ENCODE measurements at places on chromosomes 12 and 14. TPM values are rescaled to one million over a fixed set of nuclear protein-coding genes. Genes with fewer than 3 reads are reported as not detected.

Gene KRT85
- not detected for total RNA-seq

DNA sequence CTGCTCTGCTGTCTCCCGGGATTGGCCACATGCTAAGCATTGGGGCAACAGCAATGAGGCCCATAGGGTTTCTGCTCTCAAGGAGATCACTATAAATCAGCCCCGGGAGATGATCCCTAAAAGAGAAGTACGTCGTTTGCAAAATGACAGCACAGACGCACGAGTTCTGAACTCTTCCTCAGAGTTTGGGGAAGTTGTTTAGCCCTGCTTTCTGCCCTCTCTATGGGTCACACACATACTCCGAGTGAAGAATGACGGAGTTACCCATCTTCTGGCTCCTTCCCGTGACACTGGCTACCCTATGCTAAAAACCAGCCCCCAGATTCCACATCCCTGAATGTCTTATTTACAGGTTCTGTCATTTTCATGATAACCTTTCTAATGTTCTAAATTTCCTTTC lies 258.0 kb upstream of the PLEKHG7 start:
- no peaks in the 10 kb centered on the region for H3K27me3 ChIP-seq
- H3K27ac ChIP-seq = no peak overlapping the region
- H3K4me1 ChIP-seq = no peaks in the 10 kb centered on the region
- no peak for DNase-seq

DNA sequence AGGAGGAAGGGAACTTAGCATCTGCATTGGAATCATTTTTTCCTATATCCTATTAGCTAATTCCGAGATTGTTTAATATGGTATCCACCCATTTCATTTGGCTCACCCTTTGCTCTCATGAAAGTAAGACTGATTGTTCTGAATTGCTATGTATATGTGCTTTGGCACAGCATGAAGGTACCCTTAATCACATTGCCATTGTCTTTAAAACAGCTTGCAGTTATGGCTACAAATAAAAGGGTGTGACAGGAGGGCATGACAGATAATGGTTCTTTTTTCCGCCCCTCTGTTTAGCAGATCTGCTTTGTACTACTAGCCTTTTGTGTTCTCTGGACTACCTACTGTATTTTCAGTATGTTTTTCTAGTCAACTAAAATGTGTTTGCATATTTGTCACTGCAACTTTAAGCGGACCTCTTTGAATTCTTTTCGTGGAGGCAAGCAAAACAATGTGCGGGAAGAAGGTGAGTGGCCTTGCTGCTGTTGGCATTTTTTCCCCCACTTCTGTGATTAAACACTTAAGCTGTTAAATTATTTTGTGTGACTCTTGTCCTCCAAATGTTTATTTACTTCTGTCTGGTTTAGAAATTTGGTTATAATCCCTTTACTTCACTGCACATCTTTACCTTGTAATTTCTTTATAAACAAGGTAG lies 35.8 kb downstream of the FBXO34 start:
- no peaks in the 10 kb centered on the region for H3K36me3 ChIP-seq
- DNase-seq = no peak
- H3K27ac ChIP-seq = no peak overlapping the region
- no peak overlapping the region for H3K4me3 ChIP-seq
- H3K27me3 ChIP-seq = no peaks in the 10 kb centered on the region

DNA sequence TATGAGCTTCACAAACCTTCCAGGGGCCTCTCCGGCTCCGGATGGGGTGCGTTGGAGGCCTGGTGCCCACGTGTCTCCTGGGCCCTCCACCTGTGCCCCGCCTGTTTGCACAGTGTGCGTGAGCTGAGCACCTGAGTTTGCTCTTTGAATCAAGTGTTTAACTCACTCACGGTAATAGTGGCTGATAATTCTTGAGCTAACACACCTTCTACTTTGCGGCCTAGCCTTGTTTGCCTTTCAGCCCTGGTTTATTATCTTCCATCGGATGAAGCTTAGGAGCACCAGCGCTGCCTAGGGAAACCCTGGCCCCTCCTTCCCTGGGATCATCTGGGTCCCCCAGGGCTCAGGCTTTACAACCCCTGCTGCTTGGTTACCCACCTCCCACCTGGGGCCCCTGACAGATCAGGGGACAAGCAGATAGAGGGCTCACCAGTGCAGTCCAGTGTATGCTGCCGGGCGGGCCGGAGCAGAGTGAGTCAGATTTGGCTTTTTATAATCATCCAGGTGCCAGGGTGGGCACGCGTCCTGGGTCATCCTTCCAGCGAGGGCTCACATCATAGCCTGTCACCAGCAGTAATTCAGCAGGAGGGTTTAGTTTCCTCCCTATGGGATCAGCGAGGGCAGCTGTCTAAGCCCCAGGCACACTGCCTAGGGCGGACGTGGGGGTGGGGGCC lies 62.8 kb upstream of the RFLNA start:
- H3K27ac ChIP-seq = no peak overlapping the region
- H3K36me3 ChIP-seq = no peaks in the 10 kb centered on the region
- H3K4me3 ChIP-seq = no peak overlapping the region
- H3K27me3 ChIP-seq = no peaks in the 10 kb centered on the region

- DNase-seq = no peak
- no peaks in the 10 kb centered on the region for H3K36me3 ChIP-seq
- peak overlapping the region; percentile 65 for H3K4me3 ChIP-seq
- peak overlapping the region; percentile 43 for H3K27ac ChIP-seq
Measured at GRCh38 chr14:75125617-75126016, 1.2 kb downstream of the NEK9 start.

DNA sequence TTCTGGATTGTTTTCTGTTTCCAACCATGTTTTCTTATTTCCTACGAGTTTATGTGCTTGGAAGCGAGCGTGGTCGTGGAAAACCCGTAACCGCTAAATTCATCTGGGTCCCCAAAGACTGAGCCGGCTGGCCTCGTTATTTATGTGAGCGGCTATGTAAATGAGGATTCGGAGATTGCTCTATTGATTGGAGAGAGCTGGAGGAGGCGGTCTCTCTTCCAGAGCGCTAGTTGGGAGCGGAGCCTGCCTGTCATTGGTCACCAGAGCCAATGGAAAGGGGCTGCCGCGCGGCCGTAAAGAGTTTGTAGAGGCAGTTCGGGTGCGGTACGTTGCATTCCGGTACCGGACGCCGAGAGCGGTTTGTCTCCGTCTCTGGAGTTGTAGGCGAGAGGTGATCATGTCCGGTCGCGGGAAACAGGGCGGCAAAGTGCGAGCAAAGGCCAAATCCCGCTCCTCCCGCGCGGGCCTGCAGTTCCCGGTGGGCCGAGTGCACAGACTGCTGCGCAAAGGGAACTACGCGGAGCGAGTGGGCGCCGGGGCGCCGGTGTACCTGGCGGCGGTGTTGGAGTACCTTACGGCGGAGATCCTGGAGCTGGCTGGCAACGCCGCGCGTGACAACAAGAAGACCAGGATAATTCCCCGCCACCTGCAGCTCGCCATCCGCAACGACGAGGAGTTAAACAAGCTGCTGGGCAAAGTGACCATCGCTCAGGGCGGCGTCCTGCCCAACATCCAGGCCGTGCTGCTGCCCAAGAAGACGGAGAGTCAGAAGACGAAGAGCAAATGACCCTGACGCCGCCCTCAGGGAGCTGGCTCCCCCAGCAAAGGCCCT lies 29.0 kb downstream of the WBP11 start:
- DNase-seq = peak; percentile 97
- H3K27ac ChIP-seq = peak overlapping the region; percentile 87
- no peaks in the 10 kb centered on the region for H3K4me1 ChIP-seq
- H3K4me3 ChIP-seq = peak overlapping the region; percentile 86
- no peaks in the 10 kb centered on the region for H3K27me3 ChIP-seq

All from aorta (tissue), 5 donors.